T-helper 2 cell (primary cell): ENCODE measurements at places on chromosomes 11 and 22.
A peak's percentile ranks its signal among the peaks of the same experiment; 100 is the strongest.

DNA sequence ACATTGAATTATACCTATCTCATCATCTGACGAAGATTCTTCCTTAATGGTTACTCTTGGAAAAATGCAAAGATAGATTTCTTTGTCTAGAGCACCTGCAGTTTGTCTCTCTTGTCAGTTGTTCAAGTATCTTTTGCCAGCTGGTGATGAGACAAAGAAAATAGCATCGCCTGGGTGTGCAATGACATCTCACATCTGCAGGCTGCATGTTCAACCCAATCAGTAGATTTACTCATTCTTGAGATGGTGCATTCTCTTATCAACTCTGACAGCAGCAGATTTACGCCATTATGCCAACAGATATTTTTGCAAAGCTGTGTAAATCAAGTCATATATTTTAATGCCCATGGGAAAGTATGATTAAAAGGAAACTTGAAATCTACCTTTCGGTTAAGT lies 164.6 kb upstream of the PDGFD start:
- DNase-seq: no peak

- no peak for DNase-seq
Measured at GRCh38 chr11:64571410-64572091, 19.5 kb upstream of the SLC22A12 start.

GRCh38 chr11:122108192-122108799 lies 7.7 kb downstream of the BLID start:
- peak; percentile 18 for DNase-seq

GRCh38 chr11:78318321-78319114 lies 99.1 kb downstream of the GAB2 start:
- no peak for DNase-seq

DNA sequence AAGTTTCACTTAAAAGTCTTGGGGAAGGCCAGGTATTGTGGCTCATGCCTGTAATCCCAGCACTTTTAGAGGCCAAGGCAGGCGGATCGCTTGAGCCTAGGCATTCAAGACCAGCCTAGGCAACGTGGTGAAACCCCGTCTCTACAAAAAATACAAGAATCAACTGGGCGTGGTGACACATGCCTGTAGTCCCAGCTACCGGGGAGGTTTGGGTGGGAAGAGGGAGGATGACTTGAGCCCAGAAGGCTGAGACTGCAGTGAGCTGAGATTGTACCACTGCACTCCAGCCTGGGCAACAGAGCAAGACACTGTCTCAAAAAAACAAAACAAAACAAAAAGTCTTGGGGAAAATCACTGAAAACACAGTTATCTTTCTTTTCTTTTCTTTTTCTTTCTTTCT lies 15.4 kb upstream of the XBP1 start:
- no peak for DNase-seq
